ENCODE measurements at places on chromosomes 7 and 10.

- DNase-seq, result peak; percentile 79
These were observed 16.1 kb upstream of the LAMB4 start for GRCh38 chr7:108146070-108146842.

DNA sequence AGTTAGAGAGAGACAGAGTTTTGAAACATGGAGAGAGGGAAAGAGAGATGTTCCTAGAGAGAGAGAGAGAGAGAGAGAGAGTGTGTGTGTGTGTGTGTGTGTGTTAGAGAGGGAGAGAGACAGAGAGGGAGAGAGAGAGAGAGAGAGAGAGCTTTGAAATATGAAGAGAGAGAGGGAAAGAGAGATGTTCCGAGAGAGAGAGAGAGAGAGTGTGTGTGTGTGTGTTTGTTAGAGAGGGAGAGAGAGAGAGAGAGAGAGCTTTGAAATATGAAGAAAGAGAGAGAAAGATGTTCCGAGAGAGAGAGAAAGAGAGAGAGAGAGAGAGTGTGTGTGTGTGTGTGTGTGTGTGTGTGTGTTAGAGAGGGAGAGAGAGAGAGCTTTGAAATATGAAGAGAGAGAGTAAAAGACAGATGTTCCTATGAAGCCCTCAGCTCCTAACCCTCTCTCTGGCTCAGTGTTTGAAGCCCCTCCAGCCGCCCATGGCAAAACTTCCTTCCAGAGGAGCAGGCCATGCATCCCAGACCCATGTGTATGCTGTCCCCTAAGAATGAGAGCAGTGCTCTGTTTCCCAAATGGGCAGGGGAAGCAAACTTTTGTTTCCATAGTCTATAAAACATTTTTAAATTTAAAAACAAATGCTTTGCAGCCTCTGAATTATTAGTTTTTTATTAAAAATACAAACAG is 130.9 kb downstream of the KCNMA1 start:
- no peak for DNase-seq

- DNase-seq, result no peak
These were observed 30.2 kb upstream of the ANKRD2 start for GRCh38 chr10:97542169-97543024.

DNA sequence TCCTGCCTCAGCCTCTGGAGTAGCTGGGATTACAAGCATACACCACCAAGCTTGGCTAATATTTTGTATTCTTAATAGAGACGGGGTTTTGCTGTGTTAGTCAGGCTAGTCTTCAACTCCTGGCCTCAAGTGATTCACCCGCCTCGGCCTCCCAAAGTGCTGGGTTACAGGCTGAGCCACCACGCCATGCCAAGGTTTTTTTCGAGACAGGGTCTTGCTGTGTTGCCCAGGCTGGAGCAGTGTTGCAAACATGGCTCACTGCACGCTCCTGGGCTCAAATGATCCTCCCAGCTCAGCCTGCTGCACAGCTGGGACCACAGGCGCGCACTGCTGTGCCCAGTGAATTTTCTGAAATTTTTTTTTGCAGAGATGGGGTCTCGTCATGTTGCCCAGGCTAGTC is 3.3 kb upstream of the SEC31B start:
- DNase-seq, result no peak

DNA sequence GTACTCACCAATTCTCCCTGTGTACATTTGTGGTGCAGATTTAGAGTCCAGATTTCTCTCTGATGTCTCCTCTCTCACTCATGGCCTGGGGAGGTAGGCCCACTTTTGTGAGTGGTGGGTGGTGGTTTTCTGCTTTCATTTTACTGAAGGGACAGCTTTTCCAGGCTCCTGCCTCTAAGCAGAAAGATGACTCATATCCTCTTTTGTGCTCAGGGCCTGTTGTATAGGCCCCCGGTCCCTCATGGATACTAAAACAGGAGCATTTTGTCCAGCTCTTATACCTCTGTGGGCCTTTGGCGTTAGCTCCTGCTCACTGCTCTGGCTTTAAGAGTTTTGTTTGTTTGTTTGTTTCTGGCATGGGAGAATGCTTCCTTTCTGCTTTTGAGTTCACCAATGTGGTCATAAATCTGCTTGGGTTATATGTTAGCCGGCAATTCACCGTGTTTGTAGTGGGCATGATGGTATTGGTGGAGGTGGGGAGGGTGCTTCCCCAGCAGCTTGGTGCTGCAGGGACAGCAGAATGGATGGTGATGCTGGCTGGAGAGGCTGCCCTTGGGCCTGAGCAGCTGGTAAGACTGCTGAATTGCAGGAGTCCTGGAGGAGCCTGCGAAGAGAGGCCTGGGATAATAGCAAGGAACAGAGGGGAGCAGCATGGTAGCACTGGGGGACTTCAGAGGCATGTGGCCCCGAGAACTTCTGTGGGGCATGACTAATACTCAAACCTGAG is 468.7 kb downstream of the RPS24 start:
- no peak for DNase-seq

- DNase-seq, result no peak
These were observed 2.0 kb downstream of the CYP26C1 start for GRCh38 chr10:93062514-93063143.

- no peak for DNase-seq
These were observed 117.1 kb upstream of the HPS1 start for GRCh38 chr10:98563811-98564210.

DNA sequence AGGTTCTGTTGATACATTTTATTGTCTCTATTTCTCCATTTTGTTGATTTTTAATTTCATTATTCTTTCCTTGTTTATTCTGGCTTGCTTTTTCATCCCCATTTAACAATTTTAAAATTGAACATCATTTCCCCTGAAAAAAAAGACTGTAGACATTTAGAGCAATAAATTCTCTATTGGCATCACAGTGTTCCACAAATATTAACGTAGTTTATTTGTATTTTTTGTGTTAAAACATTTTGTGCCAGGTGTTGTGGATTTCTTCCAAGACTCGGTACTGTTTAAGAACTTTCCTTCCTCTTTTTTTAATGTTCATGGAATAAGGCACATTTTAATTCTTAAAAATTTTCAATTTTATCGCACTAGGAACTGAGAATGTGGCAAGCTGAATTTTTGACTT is 156.1 kb upstream of the NPY start:
- no peak for DNase-seq

DNA sequence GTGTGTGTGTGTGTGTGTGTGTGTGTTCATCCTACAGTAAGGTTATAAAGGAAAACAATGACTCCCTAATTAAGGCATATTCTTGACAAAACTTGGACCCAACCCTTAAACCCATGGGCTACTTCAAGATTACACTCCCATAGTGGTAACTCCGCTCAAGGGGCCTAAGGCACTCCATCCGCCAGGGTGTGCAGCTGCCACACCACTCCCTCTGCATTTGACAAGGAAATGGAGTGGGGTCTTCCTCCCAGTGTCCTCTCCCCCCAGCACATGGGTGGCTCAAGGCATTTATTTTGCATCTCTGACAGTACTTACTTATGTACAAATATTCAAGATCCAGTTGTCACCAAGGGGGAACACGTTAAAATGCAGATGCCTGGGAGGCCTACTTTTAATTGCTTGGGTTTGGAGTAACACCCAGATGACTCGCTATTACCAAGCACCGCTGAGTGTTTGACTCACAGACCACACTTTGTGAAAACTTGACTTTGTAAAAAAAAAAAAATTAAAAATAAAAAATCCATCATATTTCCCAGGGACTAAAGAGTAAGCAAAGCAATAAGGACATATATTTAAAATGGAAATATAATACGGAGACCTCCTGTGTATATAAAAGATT is 53.0 kb upstream of the AGR3 start:
- no peak for DNase-seq

GRCh38 chr7:77413128-77413527 is 3.0 kb downstream of the GSAP start:
- no peak for DNase-seq

DNA sequence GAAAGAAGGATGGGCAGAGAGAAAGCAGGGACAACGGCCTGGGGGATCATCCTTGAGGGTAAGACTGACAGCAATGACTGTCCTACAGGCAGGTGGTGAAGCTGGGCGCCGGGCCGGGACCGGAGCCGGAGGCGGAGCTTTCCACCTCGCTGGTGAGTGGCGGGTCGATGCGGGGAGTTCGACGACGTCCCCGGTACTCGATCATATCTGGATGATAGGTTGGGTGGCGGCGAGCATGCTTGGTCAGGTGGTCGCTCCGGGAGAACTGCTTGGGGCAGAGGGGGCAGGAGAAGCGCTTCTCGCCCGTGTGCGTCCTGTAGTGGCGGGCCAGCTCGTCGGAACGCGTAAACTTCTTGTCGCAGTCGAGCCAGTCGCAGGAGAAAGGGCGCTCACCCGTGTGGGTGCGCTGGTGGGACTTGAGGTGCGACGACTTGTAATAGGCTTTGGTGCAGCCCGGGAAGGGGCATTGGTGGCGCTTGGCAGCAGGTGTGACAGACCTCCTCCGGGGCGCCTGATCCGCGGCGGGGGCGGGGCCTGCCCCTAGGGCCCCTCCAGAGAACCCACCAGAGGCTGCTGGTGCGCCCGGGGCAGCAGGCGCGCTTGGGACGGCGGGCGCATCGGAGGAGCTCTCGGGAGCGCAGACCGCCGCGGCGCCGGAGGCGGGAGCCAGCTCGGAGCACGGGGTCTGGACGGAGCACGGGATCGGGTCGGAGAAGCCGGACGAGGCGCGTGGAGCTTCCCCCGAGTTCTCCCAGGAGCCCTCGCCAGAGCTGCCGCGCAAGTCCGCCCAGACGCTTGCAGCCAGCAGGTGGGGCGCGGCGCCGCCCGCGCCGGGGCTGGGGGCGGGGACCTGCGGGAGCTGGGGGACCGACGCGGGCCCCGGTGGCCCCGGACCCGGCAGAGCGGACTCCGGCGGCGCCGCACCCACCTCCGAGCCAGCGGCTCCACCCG is 752 bp downstream of the KLF14 start:
- no peak for DNase-seq

DNA sequence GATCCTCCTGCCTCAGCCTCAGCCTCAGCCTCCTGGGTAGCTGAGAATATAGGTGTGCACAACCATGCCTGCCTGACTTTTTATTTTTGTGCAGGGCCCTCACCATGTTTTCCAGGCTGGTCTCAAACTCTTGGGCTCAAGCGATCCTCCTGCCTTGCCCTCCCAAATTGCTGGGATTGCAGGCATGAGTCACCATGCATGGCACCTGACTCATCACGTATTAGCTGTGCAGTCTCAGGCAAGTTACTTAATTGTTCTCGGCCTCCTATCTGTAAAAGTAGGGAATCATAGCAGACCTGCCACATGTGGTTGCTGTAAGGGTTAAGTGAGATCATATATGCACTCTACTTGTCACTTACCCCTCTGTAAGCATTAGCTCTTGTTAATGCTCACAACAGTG is 117.2 kb downstream of the ANLN start:
- DNase-seq, result no peak

GRCh38 chr10:35379226-35380137 is 43.2 kb downstream of the CCNY start:
- DNase-seq, result no peak

GRCh38 chr7:92737706-92738105 is 98.7 kb downstream of the CDK6 start:
- DNase-seq, result no peak

DNA sequence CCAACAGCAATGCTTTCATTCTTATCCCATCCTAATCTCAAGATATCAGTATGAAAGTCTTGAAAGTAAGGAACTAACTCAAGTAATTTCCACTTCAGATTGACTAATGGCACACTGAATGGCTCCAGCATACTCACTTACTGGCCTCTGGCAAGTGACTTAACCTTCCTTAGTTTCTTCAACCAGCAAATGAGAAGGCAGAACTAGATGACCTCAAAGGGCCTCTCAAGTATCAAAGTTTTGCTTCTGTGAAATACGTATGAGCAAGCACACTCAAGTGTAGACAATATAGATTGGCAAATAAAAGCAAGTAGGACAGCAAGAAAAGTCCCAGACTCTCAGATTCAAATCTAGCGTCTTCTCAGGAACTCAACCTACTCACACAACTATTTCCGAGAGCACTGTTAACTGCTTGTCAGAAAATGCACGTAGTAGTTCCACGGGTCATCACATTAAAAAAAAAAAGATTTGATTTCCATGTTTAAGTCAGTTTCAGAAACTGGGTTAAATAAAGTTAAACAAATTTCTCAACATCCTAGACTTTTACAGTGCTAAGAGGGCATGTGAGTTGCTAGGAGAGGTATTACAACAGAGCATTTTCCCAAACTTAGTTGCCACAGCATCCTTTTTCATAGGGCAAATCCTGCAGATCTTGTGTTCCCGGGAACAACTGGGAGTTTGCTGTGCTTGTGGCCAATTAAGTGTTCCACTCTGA is 276.9 kb upstream of the KLF14 start:
- DNase-seq, result no peak

GRCh38 chr7:19970514-19970913 is 197.1 kb upstream of the TMEM196 start:
- no peak for DNase-seq

DNA sequence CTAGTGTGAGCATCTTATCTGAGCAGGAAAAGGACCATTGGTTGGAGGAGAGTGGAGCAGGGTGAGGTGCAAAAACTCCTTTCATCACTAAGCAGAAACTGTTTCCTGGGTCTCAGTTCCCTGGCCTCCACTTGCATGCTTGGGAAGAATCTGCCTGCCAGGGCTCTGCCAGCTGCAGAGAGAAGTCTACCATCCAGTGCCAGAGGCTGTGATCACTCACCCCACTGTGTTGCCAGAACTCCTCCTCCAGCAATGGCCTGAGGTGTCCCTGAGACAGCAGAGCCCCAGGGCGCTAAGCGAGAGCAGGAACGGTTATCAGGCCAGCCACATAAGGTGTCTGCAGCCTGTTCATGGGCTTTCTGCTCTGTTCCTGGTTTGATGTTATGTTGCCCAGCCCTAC is 991.4 kb downstream of the CCSER2 start:
- peak; percentile 3 for DNase-seq

GRCh38 chr7:155283565-155284194 is 14.0 kb upstream of the INSIG1 start:
- no peak for DNase-seq

GRCh38 chr7:134992626-134993179 is 6.4 kb downstream of the AGBL3 start:
- no peak for DNase-seq

DNA sequence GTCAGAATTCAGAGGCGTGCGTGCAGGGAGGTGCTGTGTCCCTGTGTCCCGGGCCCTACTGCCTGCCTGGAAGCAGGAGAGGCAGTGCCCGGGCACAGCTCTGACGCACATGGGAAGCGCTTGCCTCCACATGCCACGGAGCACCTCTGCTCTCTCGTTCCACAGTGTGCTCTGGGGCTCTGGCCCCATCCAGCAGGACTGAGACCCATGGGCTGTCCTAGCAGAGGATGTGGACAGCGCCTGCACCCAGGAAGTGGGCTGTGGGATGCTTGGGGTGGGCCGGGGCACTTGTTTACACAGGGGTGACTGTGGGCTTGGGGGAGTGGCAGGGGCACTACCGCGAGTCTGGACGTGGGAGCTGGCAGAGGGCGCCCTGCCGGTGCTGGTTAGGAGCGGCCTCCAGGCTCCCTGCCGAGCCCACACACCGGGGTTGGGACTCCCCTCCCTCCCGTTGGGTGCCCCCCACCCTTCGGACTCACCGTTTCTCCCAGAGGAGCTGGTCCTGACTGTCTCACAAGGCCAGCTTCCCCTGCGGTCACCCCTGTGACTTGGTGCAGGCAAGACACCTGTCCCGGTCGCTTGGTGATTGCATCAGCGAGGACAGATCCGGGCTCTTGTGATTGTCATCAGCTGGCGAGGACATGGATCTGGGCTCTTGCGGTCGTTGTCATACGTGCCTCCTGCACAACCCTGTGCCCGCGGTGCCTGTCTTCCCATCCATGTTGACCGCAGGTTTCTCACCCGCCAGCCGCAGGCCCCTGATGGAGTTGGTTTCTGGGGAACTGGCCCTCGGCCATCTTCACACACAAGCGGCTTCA is 83.1 kb downstream of the NKX6-2 start:
- no peak for DNase-seq

GRCh38 chr10:118823256-118823907 is 68.6 kb upstream of the CACUL1 start:
- DNase-seq, result no peak

Data from brain (organoid and tissue), 16 donors.